Stimulated activated CD8-positive, alpha-beta memory T cell treated with anti-CD3 and anti-CD28 coated beads, Interleukin-15, amount 100 ng/mL, for 24 hours (primary cell): ENCODE measurements at places on chromosomes 7 and 10.

DNA sequence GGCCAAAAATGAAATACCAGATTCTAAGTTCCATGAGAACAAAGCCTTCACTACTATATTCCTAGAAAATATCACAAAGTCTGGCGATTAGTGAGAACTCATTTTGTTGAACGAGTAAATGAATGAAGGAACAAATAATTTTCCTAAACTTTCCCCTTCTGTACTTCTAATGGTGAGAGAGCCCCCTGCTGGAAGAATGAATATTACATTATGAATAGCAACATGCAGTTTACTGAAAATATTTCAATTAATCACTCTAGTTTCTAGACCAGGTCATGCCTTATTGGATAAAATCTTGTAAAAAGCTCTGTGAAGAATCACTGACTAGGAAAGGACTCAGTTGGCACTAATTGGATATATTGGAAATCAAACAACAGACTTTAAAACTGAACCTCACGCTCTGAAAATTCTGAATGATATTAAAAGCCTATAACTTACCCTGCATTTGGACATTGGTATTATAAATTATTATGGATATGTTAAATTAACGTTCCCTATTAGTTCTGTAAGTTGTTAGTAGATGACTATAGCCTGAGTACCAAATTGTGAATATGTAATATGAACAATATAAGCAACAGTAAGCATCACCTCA lies 32.4 kb upstream of the MTPN start:
- no peak for DNase-seq

- DNase-seq: no peak
These were observed 19.8 kb downstream of the HKDC1 start for GRCh38 chr10:69239816-69240434.

DNA sequence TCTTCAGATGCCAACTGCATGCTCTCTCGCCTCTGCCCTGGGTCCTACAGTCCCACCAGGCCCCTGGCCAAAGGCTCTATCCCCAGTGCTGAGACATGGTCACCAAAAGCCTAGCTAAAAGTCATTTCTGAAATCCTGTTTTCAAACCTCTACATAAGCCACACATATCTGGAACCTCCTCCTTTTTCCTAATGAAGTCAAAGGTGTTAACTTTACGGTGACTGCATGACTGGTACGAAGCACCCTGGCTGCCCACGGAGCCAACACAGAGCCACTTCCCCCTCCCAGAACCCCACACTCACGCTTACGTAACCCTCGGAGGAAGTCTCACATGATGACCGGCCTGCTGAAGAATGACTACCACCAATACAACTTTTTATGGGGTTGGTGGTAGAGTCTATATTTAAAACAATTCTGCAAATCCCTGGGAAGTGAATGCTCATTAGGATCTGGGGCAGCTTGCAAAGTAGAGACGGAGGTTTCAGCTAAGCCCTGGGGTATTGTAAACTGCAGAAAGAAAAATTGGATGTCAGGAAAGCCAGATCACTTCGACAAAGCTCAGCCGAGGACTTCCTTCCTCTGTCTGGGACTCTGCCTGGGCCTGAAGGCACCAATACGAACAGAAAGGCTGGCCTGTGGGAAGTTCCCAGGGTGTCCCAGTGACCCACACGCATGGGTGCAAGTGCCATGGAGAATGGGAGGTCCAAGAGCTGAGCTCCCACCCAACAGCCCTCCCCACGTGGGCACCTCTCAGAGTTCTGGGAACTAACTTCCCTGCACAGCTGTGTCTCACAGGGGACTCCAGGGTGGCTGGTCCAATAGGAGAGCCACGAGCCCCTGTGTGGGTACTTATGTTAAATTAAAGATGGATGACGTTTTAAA lies 50.7 kb downstream of the PDGFA start:
- no peak for DNase-seq

GRCh38 chr10:25901199-25901598 lies 32.8 kb upstream of the MYO3A start:
- no peak for DNase-seq

DNA sequence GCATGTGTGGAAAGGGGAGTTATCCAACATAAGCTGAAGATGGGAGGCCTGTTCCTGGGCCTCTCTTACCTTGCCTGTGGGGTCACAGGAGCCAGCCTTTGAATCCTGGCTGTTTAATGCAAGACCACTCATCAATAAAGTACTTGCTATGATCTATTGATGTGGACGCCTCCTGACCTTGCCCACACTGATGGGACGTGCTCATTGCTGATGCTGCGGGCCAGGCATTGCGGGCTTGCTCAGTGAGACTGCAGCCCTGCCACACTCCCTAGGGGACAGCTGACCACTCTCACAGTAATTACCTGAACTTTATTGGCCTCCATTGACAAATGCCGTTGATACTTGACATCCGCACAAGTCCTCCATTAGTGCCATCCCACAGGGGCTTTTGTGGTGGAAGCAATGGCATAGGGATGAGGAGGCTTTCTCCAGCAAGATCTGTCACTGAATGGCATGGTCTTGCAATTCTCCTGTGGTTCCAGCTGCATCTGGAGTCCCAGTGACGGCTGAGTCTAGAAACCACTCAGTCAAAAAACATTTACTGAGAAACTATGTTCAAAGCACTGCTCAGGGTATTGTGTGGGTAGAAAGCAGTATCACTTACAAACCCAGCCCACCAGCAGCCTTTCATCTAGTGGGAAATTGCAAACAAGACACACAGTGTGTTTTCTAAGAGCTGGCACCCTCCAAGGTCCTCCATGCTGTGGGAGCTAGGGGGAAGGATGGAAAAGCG lies 135.1 kb upstream of the YAE1 start:
- no peak for DNase-seq

GRCh38 chr7:20776942-20777341 lies 9.7 kb downstream of the SP8 start:
- DNase-seq: no peak

DNA sequence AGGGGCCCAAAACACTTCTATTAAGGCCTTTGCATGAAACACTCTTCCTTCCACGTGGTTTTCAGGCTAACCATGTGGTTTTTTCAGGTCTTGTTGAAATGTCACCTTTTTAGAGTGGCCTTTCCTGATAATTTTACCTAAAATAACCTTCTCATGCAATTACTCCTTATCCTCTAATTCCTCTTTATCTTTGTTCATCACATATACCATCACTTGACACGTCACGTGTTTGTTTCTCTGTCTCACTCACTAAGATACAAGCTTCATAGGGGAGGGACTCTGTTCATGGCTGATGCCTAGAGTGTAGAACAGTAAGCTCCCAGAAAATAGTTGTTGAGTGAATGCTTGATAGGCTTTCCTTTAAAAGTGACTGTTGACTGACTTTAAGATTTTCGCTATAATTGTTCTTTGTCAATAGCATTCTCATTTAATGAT lies 63.7 kb downstream of the ST7 start:
- no peak for DNase-seq

DNA sequence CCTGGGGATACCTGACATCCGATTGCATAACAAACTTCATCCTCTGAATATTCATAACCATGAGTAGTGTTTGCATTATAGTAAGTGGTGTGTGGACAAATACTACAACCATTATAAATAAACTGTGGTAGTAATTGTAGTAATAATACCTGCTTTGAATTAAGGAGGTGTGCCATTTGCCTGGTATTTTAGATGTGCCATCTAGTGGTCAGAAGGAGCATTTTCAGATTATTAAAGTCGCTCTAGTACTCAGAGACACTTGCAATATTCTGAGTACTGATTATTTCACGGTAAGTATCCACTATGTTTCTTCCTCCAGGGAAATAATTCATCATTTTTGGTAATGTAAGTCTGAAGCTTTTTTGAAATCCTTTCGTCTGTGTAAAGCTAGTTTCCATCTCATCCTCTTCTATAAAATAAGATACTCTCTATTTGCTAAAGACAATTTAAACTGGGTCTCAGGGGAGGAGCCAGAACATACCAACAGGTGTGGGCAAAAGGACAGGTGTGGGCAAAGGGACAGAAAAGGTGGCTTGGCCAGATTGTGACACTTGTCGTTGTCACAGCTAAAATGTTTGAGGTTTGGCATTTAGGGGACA lies 115.3 kb upstream of the WDR11 start:
- no peak for DNase-seq

DNA sequence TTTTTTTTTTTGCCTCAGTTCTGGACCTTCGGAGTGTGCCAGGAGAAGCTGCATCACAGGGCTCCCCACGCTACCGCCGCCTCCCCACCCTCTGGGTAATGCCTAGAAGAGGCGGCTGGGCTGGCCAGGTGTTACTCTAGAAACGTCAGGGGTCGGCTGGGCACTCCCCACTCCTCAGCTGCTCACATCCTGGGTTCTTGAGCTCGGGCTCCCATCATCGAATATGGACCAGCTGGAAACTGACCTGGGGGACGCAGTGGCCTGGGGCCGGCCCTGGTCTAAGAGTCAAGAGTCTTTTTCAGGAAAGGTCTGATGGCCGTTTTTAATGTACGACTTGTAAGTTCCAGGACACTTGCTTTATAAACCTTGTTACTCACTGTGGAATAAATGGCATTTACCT lies 326.5 kb downstream of the WDR37 start:
- DNase-seq: no peak

GRCh38 chr7:1385086-1385808 lies 74.0 kb downstream of the MICALL2 start:
- no peak for DNase-seq

DNA sequence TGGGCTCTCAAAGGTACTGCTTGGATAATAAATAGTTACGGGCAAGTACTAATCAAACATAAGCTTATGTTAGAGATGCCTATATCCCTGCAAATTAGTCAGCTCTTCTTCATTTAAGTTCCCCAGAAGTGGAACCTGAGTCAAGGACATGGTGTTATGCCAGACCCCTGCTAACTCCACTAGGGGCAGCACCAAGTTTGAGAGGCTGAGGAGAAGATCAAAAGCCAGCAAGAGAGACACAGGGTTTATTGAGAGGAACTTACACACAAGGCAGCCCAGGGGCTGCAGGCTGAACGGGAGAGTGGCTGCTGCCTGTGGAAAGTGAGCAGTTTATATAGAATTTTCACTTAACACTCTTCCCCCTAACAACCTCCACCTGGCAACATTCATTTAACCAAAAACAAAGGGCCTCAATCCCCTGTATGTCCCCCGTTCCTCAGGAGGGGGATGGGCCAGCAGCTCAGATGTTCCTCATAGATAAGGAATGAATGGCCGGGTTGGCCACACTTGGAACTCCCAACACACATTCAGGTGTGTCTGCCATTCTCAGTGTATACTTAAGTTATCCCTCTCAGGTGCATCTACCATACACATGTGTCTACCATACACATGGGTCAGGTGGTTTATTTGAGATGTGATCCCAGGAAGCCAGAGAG lies 62.6 kb upstream of the GHITM start:
- no peak for DNase-seq

GRCh38 chr7:155093596-155093995 lies 23.5 kb downstream of the HTR5A start:
- DNase-seq: no peak

- DNase-seq: no peak
These were observed 71.0 kb upstream of the CC2D2B start for GRCh38 chr10:95836610-95837355.

- no peak for DNase-seq
These were observed 5.6 kb downstream of the PCGF5 start for GRCh38 chr10:91226093-91226492.

DNA sequence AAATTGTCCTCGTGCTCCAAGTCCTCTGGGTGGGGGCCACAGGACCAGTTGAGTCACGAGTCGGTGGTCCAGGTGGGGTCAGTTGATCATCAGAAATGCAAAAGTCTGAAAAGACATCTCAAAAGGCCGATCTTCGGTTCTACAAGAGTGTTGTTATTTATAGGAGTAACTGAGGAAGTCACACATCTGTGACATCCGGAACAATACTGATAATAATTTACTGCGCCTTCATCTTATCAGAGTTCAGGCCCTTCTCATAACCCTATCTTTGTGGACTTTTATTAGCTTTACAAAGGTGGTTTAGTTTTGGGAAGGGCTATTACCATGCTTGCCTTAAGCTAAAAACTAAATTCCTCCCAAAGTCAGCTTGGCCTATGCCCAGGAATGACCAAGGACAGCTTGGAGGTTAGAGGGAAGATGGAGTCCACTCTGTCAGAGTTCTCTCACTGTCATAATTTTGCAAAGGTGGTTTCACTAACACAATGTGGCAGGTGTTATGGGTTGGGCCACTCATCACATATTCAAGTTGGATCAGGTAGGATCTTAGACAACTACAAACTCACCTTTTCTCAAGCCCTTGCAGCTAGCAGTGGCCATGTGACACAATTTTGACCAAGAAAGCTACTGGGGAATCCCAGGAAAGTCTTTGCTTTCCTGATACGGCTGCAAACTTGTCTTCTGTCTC lies 54.7 kb upstream of the CHST3 start:
- DNase-seq: no peak

DNA sequence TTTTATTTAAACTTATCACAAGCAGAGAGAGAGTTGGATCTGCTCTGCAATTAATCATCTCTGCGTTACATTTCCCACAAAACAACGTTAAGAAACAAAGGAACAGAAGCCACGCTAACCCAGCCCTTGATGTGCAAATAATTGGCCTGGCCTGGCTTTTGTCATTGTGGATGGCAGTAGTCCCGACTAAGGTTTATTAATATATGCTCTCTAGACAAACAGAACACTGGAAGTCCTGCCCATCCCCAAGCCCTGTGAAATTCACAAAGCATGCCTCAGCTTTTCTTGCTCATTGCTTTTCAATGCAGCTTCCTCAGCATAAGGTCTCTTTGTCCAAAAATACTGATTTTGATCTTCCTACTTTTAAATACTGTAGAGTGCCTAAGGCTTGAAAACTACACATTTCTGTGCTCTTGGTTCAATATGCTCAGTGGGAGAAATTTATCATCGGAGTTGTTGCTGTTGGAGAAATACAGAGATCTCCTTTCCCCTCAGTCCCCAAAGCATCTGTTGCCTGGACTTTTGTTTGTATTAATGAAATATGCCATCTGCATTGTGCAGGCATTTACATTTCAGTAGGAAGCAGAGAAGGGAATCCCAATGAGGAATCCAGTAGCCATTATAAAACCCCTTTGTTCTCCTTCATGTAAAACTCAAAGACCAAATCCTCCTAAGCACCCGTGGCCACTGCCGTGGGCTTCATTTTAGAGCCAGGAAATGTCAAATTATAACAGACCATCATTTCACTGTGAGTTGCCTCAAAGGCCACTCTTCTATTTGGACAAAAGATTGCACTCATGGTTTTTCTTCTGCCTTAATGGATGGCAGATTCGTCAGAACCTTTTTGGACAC lies 61.1 kb downstream of the SORCS1 start:
- DNase-seq: no peak

- no peak for DNase-seq
These were observed 667.1 kb upstream of the LRRTM3 start for GRCh38 chr10:66258693-66259092.

DNA sequence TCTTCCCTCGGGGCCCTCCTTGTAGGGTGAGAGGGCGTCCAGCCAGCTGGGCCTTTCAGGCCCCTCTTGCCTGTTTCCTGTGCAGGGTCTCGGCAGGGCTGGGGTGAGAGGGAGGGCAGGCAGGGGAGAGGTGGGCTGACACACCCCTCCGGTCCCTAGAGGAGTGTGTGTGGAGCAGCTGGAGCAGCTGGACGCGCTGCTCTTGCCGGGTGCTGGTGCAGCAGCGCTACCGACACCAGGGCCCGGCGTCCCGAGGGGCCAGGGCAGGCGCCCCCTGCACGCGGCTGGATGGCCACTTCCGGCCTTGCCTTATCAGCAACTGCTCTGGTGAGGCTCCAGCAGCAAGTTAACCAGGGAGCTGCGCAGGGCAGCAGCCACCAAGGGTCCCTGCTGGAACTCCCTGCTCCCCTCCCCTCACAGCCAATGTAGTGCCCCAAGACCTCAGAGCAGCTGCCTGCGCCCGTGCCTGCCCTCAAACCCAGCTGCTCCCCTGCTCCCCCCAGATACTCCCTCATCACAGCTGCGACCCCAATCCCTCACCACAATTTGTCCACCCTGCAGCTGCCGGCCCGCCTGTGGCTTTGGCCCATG lies 15.7 kb upstream of the ZNF862 start:
- DNase-seq: no peak

- no peak for DNase-seq
These were observed 7.2 kb downstream of the ZKSCAN1 start for GRCh38 chr7:100022621-100023020.
